ENCODE measurements at places on chromosomes 5 and 9. TPM values are rescaled to one million over a fixed set of nuclear protein-coding genes. Genes with fewer than 3 reads are reported as not detected.
A peak's percentile ranks its signal among the peaks of the same experiment; 100 is the strongest.

- no peaks in the 10 kb centered on the region for H3K4me1 ChIP-seq
- no peak for DNase-seq
- peak overlapping the region; percentile 19 for H3K27ac ChIP-seq
- H3K27me3 ChIP-seq: peaks cover 10% of the 10 kb centered on the region
- H3K36me3 ChIP-seq: no peaks in the 10 kb centered on the region
Measured at GRCh38 chr9:134536101-134536900, 105.3 kb upstream of the COL5A1 start.

GRCh38 chr9:89815903-89816573 is 211.2 kb downstream of the GADD45G start:
- H3K4me3 ChIP-seq: no peak overlapping the region
- no peak for DNase-seq
- H3K27ac ChIP-seq: no peak overlapping the region
- H3K36me3 ChIP-seq: no peaks in the 10 kb centered on the region
- peaks cover 6% of the 10 kb centered on the region for H3K4me1 ChIP-seq
- H3K27me3 ChIP-seq: no peaks in the 10 kb centered on the region

- no peak overlapping the region for H3K4me3 ChIP-seq
- peaks cover 83% of the 10 kb centered on the region for H3K4me1 ChIP-seq
- peak overlapping the region; percentile 85 for H3K27ac ChIP-seq
- DNase-seq: no peak
- H3K27me3 ChIP-seq: no peaks in the 10 kb centered on the region
Measured at GRCh38 chr9:95078939-95079338, 238.6 kb downstream of the FANCC start.

- H3K4me3 ChIP-seq: no peak overlapping the region
- H3K36me3 ChIP-seq: no peaks in the 10 kb centered on the region
- H3K27me3 ChIP-seq: no peaks in the 10 kb centered on the region
- no peaks in the 10 kb centered on the region for H3K4me1 ChIP-seq
- DNase-seq: no peak
Measured at GRCh38 chr5:74212336-74212735, 428.2 kb downstream of the ENC1 start.

DNA sequence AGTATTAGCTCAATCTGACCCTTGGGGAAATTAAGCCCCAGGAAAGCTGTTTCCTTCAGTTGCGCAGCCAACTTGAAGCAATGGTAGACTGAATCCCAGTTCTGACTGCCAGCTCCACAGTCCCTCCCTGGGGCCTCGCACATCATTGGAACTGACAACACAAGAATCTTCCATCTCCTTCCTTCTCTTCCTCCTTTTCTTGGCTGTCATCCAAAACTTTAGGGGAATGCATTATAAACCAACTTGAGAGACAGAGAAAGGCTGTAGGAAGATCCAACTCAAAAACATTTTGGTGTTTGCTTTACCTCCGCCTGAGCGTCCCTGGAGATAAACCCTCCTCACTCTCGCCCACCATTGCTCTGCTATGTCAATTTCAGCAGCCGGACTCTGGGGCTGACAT is 16.6 kb downstream of the KCNIP1 start:
- DNase-seq: no peak
- H3K27ac ChIP-seq: no peak overlapping the region
- no peaks in the 10 kb centered on the region for H3K36me3 ChIP-seq
- no peak overlapping the region for H3K4me3 ChIP-seq
- H3K4me1 ChIP-seq: peaks cover 16% of the 10 kb centered on the region

GRCh38 chr9:20357037-20357432 is 265.3 kb downstream of the MLLT3 start:
- no peaks in the 10 kb centered on the region for H3K27me3 ChIP-seq
- peak overlapping the region; percentile 27 for H3K27ac ChIP-seq
- H3K4me1 ChIP-seq: no peaks in the 10 kb centered on the region
- H3K36me3 ChIP-seq: no peaks in the 10 kb centered on the region

Gene GPR151
- not detected for total RNA-seq

DNA sequence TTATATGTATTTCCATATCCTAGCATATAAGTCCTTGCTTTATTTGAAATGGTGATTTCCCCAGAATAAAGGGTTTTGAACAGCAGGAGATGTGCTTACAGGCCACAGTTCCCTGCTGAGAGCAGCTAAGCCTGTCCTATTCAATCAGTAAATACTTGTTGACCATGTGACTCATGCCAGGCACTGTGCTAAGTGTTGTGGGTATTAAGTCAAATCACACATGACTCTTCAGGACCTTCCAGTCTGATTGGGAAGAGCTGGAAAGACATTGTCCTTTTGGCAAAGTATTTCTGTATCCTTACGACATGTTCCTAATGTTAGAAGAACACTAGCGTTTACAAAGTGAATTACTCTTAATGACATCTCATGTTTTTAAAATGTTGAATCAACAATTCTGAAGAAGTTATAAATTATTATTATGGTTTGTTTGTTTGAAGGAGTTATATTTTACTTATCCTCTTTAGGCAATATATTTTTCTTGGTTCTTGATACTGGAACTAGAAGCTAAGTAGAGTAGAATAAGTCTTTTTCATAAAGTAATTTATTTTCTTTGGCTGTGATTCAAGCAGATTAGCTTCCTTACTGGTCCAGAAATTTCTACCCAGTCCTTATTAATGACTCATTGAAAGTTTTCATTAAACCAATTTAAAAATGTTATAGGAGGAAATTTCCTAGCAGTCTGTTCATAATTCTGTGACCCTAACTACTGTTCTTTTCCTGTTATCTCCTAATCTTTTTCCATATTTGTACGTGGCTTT is 82.1 kb downstream of the GAPVD1 start:
- no peak for DNase-seq
- no peaks in the 10 kb centered on the region for H3K4me1 ChIP-seq
- no peak overlapping the region for H3K27ac ChIP-seq
- H3K4me3 ChIP-seq: no peak overlapping the region

Gene ADGRD2
- not detected for total RNA-seq

Gene SPTAN1
- 508 TPM for total RNA-seq

GRCh38 chr9:98925956-98926355 is 17.8 kb upstream of the COL15A1 start:
- H3K4me3 ChIP-seq: no peak overlapping the region
- H3K36me3 ChIP-seq: no peaks in the 10 kb centered on the region
- no peak overlapping the region for H3K27ac ChIP-seq
- H3K4me1 ChIP-seq: no peaks in the 10 kb centered on the region
- no peaks in the 10 kb centered on the region for H3K27me3 ChIP-seq
- no peak for DNase-seq

DNA sequence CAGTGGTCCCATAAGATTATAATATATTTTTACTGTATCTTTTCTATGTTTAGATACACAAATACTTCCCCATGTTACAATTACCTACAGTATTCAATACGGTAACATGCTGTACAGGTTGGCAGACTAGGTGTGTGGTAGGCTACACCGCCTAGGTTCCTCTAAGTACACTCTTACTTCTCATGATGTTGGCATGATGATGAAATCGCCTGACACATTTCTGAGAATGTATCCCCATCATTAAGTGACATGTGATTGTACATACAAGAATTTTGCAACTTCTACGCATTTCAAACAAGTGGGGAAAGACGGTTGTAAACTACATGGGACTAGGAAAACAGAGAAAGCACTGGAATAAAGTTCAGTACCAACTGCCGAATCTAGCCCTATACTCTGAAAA is 53.3 kb downstream of the SETX start:
- DNase-seq: no peak
- H3K27me3 ChIP-seq: no peaks in the 10 kb centered on the region
- H3K4me3 ChIP-seq: no peak overlapping the region

DNA sequence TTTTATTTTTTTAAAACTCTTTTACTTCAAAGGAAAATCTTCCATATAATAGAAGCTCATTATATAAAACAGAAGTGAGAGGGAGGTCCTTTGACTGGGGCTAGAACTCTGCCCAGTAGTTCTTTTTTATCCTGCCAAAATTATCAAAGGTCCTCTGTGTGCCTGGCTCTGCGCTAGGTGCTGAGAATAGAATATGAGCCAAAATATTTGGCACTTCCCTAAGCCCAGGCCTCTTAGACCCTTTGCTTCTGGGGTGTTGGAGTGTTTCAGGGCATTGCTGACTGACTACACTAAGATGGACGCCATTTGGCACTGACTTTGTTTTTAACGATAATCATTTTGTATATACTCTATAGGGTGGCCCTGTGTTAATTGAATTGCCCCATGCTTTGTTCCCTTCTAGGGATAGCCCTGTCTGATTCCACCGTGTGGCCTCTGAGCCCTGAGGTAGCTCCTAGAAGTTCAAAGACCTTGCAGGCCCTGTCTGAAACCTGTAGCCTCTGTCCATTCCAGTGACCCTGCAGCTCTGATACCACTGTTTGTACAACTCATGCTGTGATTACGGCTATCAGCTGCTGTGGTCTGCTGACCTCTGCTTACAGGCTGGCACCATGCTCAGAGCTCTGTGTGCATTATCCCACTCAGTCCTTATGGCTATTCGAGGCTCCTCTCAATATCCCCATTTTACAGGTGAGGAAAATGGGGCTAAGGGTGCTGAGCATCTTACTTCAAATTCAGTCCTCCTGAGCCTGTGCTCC is 84.3 kb upstream of the SHB start:
- no peak for DNase-seq
- H3K27me3 ChIP-seq: no peaks in the 10 kb centered on the region
- H3K27ac ChIP-seq: no peak overlapping the region
- H3K4me1 ChIP-seq: no peaks in the 10 kb centered on the region

DNA sequence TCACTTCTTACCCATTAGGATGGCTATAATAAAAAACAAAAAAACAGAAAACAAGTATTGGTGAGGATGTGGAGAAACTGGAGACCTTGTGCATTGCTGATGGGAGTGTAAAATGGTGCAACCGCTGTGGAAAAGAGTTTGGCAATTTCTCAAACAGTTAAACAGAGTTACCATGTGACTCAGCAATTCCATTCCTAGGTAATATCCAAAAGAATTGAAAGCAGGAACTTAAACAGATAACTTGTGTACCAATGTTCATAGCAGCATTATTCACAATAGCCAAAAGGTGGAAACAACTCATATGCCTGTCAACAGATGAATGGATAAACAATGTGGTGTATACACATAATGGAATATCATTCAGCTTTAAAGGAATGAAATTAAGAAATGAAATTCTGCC is 28.9 kb downstream of the DCP2 start:
- H3K4me3 ChIP-seq: no peak overlapping the region
- no peak overlapping the region for H3K27ac ChIP-seq
- H3K4me1 ChIP-seq: no peaks in the 10 kb centered on the region
- no peaks in the 10 kb centered on the region for H3K27me3 ChIP-seq
- DNase-seq: no peak

GRCh38 chr5:6637590-6637989 is 4.3 kb downstream of the SRD5A1 start:
- no peaks in the 10 kb centered on the region for H3K27me3 ChIP-seq
- no peaks in the 10 kb centered on the region for H3K4me1 ChIP-seq

Gene SPINK9
- not detected for total RNA-seq

DNA sequence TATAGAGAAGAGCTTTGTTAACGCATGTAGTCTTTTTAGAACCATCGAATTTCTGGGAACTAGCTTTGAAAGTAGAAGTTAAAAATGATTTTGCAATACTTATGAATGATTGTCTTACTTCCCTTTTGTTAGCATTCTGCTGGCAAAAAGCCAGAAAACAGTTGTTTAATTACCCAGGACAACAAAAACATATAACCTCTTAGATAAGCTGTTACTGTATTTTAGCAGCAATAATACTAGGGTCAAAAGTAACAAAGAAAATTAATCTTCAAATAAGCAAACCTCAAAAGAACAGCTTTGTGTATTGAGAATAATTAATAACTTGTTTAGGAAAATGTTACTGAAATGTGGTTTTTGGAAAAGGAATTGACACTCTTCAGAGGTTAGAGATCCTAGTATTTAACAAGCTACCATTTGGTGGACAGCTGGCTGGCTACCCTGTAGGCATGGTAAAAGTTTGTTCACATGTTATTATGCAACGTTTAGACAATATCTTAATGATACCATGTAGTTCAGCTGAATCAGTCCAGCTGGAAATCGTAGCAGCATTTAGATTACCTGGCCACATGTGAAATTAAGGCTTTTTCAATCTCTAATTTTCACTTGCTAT is 3.8 kb downstream of the FGF10 start:
- DNase-seq: no peak
- H3K4me1 ChIP-seq: no peaks in the 10 kb centered on the region
- no peak overlapping the region for H3K4me3 ChIP-seq
- H3K27ac ChIP-seq: no peak overlapping the region
- no peaks in the 10 kb centered on the region for H3K36me3 ChIP-seq

DNA sequence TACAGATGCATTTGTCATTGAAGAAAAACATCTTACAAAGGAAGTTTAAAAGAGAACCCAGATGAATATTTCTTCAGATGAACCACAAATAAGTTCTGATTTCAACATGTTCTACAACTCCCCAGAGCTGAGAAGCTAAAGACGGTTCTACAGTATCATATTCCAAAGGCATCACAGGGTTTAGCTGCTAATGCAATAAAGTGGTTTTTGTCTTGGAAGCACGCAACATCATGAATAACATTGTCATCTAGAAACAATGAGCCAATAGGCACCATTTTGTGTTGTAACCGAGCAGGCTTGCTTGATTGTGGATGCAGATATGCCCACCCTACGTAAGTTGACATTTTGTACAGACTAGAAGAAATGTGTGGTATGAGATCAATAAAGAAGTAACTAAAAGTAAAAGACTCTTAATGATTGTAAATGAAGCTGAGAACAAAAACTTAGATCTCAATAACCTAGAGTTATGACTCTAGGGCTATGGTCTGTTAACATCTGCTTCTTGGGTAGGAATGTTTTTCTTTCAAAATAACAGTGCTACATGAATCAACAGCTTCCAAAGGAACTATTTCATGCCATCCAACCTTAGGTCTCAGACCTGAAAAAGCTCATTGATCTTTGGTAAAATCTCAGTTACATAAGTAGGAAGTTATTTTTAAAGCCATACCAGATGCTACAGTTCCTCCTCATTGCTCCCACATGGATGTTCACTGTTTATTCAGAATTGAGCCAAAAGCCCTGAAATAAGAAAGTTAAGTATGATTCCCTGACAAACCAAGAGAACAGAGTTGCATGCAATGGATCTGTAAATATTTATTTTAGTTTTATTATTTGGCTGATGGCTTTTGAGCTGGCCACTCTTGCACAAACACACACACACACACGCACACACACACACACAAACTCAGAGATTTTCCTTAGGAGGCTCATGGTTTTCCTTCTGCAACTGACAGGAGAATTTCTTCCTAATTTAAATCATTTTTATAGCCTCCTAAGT is 118.7 kb upstream of the SLCO6A1 start:
- H3K27ac ChIP-seq: no peak overlapping the region
- DNase-seq: no peak
- H3K4me1 ChIP-seq: no peaks in the 10 kb centered on the region
- no peaks in the 10 kb centered on the region for H3K27me3 ChIP-seq
- no peaks in the 10 kb centered on the region for H3K36me3 ChIP-seq

GRCh38 chr5:78985725-78986223 is 664 bp upstream of the ARSB start:
- DNase-seq: no peak
- H3K36me3 ChIP-seq: no peaks in the 10 kb centered on the region
- H3K4me3 ChIP-seq: peak overlapping the region; percentile 75
- H3K4me1 ChIP-seq: no peaks in the 10 kb centered on the region

DNA sequence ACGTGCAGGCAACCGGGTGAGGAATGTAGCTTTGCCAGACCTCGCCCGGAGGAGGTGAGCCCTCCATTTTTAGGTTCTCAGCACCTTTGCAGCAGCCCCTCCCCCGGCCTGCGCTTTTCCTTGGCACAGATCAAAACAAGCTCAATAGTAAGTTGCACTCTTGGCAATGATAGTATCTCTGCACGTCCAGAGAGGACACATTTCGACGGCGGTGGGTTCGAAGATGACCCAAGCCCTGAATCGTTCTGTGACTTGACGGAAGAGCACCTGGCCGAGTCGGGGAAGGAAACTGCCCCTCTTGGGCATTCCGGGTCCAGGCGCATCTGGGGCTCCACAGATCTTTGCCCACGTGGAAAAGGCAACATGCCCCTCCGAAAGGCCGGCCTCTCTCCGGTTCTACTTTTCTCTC is 904 bp downstream of the GDNF start:
- DNase-seq: no peak
- peak overlapping the region; percentile 52 for H3K4me3 ChIP-seq

Data from tibial nerve (tissue), 4 donors.